ENCODE measurements at places on chromosomes 13 and 19.

DNA sequence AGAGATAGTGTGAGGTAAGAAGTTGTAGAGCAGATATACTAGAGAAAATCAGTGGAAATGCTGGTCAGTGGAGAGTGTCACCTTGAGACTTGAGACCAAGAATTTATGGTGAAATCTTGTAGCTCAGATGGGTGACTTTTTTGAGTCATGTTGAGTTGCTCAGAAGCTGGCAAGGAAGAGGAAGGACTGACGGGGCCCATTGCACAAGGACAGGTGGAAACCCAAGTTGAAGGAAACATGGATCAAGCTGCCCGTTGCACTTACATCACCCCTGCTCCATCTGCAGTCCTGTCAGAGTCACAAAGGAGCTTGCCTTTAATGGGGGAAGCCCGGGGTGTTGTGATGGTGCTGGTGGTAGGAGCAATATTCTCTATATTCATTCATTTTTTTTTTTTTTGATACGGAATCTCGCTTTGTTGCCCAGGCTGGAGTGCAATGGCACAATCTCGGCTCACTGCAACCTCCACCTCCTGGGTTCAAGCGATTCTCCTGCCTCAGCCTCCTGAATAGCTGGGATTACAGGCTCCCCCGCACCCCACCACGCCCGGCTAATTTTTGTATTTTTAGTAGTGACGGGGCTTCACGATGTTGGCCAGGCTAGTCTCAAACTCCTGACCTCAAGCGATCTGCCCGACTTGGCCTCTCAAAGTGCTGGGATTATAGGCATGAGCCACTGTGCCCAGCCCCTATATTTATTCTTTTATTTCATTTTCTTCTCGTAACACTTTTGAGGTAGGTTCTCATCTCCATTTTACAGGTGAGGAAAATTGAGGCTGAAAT is 27.4 kb downstream of the UBAC2 start:
- DNase-seq = no peak

- no peak for DNase-seq
Measured at GRCh38 chr19:50551715-50552187, 16.5 kb downstream of the LRRC4B start.

DNA sequence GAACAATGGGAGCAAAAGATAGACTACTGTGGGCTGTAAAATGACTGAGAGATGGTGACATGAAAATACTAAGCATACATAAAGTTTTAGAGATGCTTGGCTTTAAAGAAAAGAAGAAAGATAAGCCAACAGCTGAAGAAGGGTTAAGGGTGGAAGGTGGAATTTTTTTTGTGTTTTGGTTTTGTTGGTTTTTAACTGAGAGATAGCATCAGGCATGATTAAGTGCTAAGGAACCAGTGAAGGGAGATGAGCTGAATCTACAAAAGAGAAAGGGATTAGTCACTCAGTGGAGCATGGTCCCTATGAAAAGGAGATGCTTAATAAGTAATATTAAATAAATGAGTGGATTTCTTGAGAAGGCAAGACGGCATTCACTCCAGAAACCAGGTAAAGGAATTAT is 12.5 kb upstream of the TBC1D4 start:
- no peak for DNase-seq

- DNase-seq = no peak
Measured at GRCh38 chr13:23632048-23632582, 61.9 kb downstream of the TNFRSF19 start.

- DNase-seq = peak; percentile 33
Measured at GRCh38 chr19:32676186-32676894, 692 bp downstream of the RGS9BP start.

DNA sequence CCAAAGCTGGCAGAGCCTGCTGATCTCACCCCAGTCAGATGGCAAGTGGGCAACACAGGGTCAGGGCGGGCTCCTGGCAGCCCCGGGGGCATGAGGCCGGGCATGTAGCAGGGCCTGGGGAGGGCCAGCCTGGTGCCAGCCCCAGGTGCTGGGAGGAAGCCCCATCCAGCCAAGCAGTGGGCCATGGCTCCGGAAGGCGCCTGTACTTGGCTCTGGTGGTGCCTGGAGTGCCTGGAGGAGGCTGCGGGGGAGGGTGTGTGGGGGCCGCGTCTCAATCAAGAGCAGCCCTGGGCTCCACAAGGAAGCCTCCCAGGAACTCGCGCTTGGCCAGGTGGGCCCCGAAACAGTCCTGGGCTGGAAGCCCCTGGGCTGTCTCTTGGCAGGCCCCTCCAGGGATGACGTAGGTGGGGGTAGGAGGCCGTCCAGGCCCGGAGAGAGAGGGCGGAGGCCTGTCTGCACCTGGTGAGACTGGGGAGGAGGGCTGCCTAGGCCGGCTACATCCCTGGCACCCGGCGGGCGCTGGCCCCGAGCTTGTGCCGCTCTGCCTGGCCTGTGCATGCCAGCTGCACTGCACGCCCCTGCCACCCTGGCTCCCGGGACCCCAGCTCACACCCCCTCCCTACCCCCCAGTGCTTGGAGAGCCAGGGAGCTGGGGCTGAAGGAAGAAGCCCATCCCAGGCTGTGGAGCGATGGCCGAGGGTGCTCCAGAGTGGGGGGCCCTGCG is 45.9 kb downstream of the COMP start:
- DNase-seq = peak; percentile 80

- no peak for DNase-seq
Measured at GRCh38 chr13:83204886-83205285, 677.4 kb downstream of the SLITRK1 start.

GRCh38 chr19:35195830-35196229 is 32.7 kb downstream of the FAM187B start:
- no peak for DNase-seq

DNA sequence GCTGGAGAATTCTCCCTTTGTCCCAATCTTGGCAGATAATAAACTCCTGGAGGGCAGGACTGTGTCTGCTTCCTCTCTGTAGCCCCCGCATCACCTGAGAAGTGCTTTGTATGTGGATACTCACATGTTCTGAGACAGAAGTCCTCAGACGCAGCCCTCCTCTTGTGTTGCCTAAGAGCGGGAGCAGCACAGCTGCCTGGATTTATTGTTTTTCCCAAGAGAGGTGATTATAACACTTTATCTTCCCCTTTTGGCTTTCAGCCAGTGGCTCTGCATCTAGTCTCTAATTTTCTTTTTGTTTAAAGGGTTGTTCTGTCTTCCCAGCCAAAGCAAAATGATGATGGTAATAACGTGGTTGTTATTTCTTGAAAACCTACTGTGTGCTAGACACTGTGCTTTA is 36.1 kb downstream of the OLFM4 start:
- DNase-seq = no peak

GRCh38 chr13:99203601-99204579 is 3.2 kb downstream of the UBAC2 start:
- no peak for DNase-seq

DNA sequence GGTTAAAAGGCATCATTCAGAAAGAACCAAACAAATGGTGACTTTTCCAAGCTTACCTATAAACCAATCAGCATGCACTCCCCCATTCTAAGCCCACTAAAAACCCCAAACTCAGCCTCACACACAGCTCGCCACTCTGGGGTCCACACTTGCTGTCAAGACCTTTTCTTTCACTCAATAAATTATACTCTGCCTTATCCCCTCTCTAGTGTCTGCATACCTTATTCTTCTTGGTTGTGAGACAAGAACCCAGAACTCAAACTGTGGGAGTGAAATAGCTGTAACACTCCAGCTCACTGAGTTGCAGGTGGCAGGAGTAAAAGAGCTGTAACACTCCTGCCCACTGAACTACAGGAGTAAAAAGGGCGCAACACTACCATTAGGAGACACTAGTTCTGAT is 559.0 kb downstream of the TBC1D4 start:
- no peak for DNase-seq

GRCh38 chr19:41398050-41398418 is 416 bp downstream of the BCKDHA start:
- no peak for DNase-seq

DNA sequence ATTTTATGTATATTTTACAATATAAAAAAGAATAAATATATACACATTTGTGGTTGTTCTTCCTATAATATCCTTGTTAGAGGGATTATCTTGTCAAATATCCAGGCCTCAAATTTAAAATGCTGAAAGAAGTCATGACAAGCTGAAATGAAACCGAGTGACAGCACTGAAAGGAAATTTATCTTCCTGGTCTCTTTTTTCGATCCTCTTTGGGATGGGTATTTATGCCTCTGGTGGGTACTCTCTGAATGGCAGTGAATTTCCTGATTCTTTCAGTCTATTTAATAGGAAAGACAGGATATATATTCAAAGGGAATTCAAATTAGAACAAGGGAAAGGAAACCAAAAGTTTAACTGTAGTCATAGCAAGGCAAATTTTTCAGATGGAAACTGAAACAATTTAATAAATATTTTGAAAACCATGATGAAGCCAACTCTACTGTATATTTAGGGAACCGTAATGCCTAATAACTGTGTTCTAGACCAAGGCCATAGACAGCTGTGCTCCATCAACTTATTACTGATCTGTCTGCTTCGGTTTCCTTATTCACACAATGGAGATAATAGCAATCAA is 97.9 kb downstream of the DLEU7 start:
- no peak for DNase-seq

- DNase-seq = no peak
Measured at GRCh38 chr13:30178976-30179375, 128.4 kb downstream of the KATNAL1 start.

DNA sequence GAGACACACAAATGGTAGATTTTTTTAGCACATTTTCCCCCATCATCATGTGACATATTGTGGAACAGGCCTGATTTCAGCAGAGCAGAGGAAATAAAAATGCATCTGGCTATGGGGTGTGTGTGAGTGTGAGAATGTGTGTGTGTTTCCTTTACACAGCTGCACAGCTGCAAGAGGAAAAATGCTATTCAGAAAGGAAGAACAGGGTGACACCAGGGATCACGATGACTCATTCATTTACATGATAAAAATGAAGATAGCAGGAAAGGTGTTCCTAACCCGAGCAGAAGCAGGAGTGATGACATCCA is 469.5 kb upstream of the TSHZ3 start:
- DNase-seq = no peak

GRCh38 chr13:60043262-60043661 is 120.5 kb downstream of the DIAPH3 start:
- no peak for DNase-seq

- DNase-seq = no peak
Measured at GRCh38 chr13:109971456-109972090, 185.2 kb upstream of the IRS2 start.

- no peak for DNase-seq
Measured at GRCh38 chr19:23345838-23346237, 49.4 kb downstream of the ZNF91 start.

DNA sequence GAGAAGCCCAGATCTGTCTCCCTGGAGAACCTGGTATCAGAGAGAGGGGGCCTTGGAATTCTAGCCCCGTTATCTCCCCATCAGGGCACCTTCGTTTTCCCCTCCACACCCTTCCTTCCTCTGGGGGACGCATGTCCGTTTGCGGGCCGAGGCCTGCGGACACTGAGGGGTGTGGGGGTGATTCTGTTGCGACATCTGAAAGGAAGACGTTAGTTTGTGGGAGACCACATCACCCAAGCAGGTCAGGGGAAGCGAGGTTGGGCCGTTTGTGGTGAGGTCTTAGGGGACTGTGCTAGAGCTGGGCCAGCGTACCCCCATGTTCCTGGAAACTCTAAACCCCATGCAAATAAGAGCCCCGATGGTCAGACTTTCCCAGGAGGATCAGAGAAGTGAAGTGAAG is 3.7 kb upstream of the HSH2D start:
- DNase-seq = no peak

- peak; percentile 20 for DNase-seq
Measured at GRCh38 chr19:38107129-38107528, 116.9 kb downstream of the DPF1 start.

DNA sequence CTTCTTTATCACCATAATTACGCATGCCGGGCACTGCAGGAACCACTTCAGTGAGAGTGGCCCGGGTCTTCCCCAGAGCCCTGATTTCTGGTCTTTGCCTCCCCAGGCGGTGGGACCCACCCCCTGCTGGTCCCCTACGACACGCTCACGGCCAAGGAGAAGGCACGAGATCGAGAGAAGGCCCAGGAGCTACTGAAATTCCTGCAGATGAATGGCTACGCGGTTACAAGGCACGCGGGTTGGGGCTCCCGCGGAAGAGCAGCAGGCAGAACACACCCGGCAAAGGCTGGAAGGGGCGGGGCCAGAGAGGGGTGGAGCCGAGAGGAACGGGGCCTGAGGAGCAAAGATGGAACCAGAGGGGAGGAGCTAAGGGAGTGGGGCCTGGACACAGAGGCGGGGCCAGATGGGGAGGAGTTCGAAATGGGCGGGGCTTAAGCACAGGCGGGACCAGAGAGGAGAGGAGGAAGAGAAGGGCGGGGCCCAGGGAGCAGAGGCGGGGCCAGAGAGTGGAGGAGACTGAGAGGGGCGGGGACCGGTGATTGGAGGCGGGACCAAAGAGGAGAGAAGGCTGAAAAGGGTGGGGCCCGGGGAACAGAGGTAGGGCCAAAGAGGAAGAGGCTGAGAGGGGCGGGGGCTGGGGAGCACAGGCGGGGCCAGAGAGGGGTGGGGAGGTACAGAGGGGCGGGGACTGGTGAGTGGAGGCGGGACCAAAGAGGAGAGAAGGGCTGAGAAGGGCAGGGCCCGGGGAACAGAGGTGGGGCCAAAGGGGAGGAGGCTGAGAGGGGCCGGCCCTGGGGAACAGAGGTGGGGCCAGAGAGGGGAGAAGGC is 73.4 kb downstream of the RYR1 start:
- no peak for DNase-seq

DNA sequence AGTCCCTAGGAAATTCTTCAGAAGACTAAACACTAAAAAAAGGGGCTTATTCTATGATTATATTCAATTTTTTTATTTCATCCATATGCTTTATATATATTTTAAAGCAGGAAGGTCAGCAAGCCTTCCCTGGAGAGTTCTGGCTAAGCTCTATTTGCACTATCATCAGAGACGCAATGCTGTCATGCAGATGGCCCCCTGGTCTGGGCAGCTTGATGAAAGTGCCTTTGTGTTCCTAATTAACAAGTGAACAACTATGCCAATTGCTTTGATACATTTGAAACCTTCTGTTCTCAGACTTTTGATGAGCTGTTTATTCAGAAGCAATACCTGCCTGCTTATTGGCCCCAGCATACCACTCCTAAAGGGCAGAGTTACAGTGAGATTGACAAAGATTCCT is 1344.6 kb downstream of the OLFM4 start:
- no peak for DNase-seq

DNA sequence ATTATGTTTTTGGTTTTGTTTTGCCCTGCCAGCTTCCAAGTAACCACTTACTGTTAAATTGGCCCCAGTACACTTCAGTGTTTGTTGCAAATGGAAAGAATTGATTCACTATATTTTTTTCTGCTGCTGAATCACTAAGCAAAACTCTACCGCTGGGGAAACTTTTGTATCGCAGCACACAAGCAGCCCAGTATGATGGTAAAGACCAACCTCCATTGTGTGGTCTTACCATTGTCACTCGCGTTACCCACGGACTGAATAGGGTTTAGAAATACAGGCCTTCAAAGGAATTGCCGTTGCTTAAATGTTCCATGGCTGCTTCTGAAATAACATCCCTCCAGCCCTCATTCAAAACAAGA is 7.9 kb downstream of the SPATA13 start:
- DNase-seq = no peak

- no peak for DNase-seq
Measured at GRCh38 chr19:56109226-56109625, 11.9 kb downstream of the ZNF787 start.

- DNase-seq = no peak
Measured at GRCh38 chr13:62678039-62678438, 1262.4 kb upstream of the PCDH20 start.

- peak; percentile 81 for DNase-seq
Measured at GRCh38 chr13:33347861-33348260, 62.3 kb upstream of the STARD13 start.

All from thyroid gland (tissue), 4 donors.